NCI-H748 treated with DMSO at 0.1 percent for 48 hours (cell line): ENCODE measurements at places on chromosomes 1 and 21.
A peak's percentile ranks its signal among the peaks of the same experiment; 100 is the strongest.

DNA sequence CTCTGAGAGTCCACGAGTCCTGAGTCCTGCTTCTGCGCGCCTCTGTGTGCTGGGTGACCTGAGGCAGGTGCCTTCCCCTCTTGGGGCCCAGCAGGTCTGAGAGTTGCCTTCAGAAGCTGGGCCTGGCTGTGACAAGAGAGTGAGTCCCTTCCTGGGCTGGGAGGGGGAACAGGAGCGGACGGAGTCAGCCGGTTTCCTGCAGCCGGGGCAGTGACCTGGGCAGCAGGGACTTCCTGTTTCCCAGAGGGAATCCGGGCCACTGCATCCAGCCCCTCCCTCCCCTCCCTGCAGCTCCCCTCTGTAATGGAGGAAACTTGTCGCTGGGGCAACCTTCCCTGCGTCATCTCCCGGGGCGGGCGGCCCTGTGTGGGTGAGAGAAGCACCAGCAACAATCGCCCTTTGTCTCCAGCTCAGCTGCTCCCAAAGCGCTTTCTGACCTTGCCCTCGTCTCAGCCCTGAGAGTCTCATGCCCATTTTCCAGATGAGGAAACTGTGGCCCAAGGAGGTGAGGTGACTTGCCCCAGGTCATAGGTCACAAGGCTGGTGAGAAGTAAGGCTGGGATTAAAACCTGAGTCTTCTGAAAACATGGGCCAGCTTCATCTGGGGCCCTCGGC is 61.1 kb downstream of the SDC3 start:
- no peak for DNase-seq

DNA sequence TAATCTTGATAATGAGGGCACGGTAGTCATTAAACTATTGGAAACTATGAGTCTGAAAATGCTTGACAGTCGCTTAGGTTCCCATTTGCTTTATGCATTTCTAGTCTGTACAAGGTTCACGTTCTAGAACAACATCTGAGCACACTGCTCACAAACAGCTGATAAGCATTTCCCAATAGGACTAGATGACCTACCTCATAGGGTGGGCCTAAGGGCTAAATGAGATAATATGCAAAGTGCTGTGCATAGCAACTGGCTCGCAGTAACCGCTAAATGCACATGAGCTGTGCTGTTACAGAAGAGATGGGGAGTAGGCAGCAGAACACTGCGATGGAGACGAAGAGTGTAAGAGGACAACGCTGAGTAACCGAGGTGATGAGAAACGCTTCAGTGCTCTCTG is 628.0 kb downstream of the SMYD3 start:
- DNase-seq: no peak

DNA sequence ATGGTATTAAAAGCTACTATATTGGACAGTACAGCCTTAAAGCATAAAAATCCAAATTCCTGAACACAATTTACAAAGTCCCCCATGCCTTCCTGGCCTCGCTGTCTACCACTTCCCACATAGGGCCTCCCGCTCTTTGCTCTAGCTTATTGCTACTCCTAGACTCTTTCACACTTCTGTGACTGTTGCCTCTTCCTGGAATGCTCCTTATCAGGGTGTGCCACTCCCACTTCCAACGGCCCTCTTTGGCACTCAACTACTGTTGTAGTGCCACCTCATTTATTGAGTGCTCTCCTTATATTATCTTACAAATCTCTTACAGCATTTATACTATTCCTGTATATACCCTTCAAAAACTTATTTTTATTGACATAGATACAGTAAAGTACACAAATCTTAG is 4.8 kb downstream of the SARS1 start:
- DNase-seq: no peak

- DNase-seq: no peak
Measured at GRCh38 chr1:207987164-207987563, 76.2 kb upstream of the CD34 start.

GRCh38 chr1:91619881-91620280 is 119.2 kb downstream of the CDC7 start:
- DNase-seq: no peak

DNA sequence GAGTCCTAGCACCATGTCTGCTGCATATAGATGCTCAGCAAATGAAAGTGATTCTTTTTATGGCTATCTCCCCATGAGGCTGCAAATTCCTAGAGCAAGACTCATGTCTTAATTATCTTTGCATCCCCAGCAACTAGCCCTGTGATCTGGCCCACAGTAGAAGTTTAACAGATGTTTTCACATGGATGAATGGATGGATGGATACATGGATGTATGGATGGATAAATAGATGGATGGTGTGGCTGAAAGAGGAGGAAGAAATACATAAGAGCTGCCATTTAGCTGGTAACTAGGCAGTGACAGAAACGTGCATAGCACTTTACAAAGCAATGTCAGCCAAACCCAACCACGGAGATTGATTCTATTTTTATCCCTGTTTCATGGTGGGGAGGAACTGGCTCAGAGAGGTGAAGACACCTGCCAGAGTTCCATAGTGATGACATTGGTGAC is 32.7 kb upstream of the ZBTB40 start:
- no peak for DNase-seq

GRCh38 chr1:180950321-180950720 is 37.6 kb downstream of the KIAA1614 start:
- no peak for DNase-seq

DNA sequence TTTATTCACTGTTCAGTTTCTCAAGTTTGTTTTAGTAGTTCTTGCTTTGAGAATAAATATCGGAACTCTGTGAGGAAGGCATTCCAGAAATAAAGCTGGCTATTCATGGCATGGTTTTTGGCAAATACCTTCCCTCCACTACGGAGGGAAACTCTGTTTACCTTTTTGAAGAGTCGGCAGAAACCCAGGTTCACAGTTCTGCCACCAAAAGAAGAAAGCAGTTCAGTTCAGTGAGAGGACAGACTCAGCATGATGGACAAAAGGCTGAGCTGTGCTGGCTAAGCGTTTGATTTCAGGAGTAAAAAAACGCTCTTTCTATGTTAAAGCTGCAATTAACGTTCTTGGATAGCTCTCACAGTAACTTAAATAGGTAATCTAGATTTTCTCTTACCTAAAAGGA is 42.4 kb downstream of the CNN3 start:
- no peak for DNase-seq

- no peak for DNase-seq
Measured at GRCh38 chr1:239868058-239868832, 223.4 kb upstream of the FMN2 start.

DNA sequence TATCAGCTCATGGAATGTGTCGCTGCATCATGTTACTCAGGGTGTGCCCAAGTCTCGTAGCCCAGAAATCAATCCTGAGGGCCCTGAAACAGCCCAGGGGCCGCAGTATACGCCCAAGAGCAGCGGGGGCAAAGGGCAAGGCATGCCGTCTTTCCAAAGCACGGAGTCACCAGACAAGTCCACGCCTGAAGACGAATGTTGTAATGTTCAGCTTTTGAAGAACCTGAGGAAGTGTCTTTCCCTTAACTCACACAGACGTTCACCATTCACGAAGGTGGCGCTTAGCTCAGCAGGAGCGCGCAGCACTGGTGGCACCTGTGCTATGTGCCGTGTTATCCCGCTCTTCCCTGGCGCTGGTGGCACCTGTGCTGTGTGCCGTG is 18.8 kb upstream of the PWP2 start:
- no peak for DNase-seq

DNA sequence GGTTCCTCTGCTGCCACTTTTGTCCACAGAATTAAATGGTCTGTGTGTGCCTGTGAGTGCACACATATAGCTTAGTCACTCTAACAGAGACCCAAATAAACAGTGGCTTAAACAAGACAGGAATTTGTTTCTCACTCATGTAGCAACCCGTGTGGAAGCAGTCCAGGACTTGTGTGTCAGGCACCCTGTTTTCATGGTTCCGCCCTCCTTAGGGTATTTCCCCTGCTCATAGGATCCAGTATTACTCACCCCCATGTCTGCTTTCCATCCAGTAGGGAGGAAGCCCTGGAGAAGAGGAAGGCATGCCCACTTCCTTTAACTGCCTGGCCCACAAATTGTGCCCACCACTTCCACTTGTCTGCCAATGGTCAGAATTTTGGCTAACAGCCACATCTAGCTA is 41.3 kb upstream of the TACSTD2 start:
- no peak for DNase-seq

- DNase-seq: peak; percentile 89
Measured at GRCh38 chr1:101905283-101905835, 91.4 kb downstream of the OLFM3 start.
